ENCODE measurements at places on chromosomes 6 and 20.

GRCh38 chr20:47326658-47327268 lies 29.7 kb downstream of the ZMYND8 start:
- no peak for DNase-seq

DNA sequence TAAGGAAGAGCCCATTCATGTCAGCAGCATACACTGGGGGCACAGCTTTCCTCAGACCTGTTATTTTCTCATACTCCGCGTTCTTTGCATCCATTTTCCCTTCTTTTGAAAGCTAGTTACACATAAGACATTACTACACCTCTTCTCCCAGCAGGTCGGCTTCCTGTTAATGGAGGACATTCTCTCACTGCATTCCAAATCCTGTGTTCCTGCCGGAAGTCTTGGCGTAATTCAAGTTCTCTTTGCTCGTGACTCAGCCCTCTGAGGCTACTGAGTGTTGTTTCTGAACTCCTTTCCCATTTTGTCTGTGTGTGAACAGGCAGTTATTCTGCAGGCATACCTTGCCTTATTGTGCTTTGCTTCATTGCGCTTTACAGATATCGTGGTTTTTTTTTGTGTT lies 97.5 kb upstream of the ZBTB24 start:
- no peak for DNase-seq

GRCh38 chr6:46393161-46393939 lies 97.9 kb downstream of the RCAN2 start:
- no peak for DNase-seq

- no peak for DNase-seq
These were observed 23.0 kb upstream of the ECHDC1 start for GRCh38 chr6:127366282-127367022.

GRCh38 chr6:2542858-2543218 lies 207.9 kb downstream of the MYLK4 start:
- peak; percentile 41 for DNase-seq

DNA sequence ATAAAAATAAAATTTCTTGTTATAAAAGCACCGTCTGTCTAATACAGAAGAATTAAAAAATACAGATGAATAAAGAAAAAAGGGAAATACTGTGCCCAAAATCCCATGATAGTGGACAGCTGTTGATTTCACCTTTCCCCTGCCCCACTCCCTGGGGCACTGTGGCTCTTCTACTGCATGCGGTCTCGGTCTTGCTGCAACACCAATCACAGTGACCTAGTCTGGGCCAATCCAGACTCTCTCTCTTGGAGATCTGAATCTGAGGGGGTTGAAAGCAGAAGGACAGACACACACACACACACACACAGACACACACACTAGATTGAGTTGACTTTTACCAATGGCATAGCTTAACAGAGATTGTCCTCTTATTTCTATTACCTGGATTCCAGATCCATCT lies 70.5 kb upstream of the FYN start:
- DNase-seq, result no peak

DNA sequence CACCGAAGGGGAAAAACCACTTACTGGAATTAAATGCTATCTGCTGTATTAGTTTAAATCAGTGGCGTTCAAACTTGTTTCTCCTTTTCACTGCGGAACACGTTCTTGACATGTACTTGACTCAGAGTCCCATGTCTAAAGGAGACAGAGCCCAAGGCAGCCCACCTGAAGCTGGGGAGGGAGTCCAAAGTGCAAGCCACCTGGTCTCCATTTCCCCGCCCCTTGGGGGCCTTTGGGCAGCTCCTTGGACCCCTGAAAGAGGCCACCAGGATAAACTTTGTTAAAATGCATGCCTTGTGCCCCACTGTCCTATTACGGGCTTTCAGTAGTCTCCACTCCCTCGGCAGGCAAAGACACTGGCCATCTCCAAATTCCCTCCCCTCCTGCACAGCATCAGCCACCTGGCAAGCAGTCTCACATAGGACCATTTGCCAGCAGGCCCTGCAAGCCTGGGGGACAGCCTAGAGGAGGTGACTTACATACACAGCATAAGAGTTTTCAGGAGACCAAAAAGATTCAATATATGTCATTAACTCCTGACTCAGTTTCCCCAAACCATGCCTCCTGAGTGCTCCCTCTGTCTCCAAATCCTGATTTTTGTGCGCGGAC lies 6.7 kb downstream of the PCK1 start:
- no peak for DNase-seq

- DNase-seq, result no peak
These were observed 41.8 kb downstream of the SSR1 start for GRCh38 chr6:7271205-7271534.

- no peak for DNase-seq
These were observed 90.9 kb upstream of the LGSN start for GRCh38 chr6:63410435-63411426.

DNA sequence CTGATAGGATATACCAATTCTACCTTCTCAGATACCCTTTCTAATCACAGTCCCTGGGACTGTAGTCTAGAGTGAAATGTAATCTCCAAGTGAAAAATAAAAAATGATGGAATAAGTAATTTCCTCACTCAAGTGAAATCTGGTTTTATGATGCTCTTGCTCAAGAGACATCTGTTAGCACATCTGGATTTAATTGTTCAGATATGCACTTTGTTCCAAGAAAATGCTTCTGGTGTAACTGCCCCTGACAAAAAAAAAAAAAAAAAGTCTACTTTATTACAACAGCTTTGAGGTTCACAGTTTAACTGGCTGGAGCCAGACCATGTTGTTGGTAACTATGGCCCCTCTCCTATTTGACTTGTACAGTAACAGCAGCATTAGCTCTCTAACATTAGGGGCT lies 251.8 kb downstream of the BTBD9 start:
- DNase-seq, result no peak

DNA sequence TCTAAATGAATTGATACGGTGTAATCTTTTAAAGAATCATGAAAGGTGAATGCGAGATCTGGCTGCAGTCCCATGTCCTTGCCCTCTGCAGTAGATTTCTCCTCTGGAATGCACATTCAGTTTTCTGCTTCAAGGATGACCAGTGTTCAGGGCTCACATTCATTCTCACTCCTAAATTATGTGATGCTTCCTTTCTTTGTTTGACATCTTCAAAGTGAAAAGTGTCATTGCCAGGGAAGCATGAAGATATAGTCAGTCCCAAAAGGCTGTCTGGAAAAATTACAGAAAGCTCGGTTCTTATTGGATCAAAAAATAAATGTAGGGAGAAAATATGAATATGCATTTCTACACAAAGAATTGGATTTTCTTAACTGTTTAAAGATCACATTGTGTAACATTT lies 395.6 kb downstream of the NKAIN2 start:
- DNase-seq, result no peak

GRCh38 chr20:3727401-3728021 lies 5.0 kb upstream of the HSPA12B start:
- no peak for DNase-seq

DNA sequence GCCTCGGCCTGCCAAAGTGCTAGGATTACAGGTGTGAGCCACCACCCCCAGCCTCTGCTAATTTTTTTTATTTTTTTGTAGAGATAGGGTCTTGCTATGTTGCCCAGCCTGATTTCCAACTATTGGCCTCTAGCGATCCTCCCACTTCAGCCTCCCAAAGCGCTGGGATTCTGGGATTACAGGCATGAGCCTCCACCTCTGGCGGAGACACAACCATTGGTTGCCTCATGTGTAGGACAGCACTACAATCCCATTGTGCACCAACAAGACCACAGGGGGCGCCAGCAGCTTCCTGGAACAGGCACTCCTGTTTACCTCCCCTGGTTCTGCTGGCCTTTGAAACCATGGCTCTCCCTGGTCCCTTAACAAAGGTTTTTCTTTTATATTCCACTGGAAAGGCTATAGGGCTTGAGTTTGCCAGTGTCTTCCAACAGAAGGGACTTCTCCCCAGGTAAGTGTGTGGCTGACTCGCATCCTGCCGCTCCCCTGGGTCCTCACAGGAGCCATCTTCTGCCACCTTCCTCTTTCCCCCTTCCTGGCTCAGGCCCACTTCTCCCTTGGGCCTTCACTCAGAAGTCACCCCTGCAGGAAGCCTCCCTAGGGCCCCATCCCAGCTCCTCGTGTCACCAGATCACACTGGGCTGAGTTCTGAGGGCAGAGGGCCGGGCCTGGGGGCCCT lies 39.2 kb upstream of the TLDC2 start:
- peak; percentile 60 for DNase-seq

GRCh38 chr6:33193619-33194018 lies 1.4 kb upstream of the COL11A2 start:
- no peak for DNase-seq

DNA sequence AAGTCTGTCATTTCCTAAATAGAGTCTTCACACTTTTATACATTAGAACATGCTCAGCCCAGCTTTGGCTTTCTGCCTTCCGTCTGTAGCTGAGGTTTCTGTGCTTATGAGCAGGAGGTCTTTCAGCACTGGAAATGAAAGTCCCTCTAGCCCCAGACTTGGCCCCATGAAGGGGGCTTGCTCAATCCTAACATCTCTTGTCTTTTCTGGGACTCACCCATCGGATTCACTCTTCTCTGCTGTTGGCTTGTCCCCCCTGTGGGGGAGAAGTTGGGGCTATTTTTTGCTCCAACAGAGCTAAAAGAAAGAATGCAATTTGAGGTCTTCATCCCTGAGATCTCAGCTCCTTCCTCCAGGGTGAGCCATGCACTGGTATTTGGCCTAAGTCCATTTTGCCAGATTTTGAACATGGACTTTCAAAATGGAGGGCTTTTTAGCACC lies 177.7 kb downstream of the MRPL14 start:
- no peak for DNase-seq

GRCh38 chr6:113352029-113352801 lies 504.9 kb upstream of the MARCKS start:
- no peak for DNase-seq

DNA sequence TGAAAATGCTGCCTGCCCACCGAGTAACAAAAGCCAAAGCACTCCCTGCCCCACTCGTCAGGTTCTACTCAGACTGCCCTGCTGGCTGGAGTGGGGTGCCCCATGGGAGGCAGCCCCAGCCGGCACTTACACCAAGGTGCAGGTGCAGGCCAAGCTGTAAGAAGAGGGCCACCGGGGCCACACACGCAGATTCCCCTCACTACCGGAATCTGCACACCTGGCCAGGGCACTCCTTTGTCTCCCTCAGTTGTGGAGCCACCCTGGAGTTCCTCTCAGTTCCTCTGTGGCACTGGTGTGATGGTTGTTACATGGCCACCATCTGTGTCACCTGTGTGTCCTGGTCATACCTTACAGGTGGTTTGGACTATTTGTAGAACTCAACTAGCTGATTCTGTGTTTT lies 112.4 kb downstream of the FOXO3 start:
- DNase-seq, result no peak

GRCh38 chr6:104859225-104860146 lies at the start of gene HACE1:
TSS of gene HACE1 (minus strand) at chr6:104859919. CDS start at chr6:104859642, 277 bp downstream.
- peak; percentile 92 for DNase-seq

DNA sequence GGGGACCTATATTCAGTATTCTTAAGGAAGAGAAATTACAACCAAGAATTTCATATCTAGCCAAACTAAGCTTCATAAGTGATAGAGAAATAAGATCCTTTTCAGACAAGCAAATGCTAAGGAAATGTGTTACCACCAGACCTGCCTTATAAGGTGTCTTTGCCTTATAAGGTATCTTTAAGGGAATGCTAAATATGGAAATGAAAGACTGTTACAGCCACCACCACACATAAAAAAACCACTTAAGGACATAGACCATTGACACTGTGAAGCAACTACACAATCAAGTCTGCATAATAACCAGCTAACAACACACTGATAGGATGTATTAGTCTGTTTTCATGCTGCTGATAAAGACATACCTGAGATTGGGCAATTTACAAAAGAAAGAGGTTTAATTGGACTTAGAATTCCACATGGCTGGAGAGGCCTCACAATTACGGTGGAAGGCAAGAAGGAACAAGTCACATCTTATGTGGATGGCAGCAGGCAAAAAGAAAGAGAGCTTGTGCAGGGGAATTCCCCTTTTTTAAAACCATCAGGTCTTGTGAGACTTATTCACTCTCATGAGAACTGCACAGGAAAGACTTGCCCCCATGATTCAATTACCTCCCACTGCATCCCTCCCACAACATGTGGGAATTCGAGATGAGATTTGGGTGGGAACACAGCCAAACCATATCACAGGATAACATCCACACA lies 119.2 kb upstream of the LAMA2 start:
- no peak for DNase-seq

DNA sequence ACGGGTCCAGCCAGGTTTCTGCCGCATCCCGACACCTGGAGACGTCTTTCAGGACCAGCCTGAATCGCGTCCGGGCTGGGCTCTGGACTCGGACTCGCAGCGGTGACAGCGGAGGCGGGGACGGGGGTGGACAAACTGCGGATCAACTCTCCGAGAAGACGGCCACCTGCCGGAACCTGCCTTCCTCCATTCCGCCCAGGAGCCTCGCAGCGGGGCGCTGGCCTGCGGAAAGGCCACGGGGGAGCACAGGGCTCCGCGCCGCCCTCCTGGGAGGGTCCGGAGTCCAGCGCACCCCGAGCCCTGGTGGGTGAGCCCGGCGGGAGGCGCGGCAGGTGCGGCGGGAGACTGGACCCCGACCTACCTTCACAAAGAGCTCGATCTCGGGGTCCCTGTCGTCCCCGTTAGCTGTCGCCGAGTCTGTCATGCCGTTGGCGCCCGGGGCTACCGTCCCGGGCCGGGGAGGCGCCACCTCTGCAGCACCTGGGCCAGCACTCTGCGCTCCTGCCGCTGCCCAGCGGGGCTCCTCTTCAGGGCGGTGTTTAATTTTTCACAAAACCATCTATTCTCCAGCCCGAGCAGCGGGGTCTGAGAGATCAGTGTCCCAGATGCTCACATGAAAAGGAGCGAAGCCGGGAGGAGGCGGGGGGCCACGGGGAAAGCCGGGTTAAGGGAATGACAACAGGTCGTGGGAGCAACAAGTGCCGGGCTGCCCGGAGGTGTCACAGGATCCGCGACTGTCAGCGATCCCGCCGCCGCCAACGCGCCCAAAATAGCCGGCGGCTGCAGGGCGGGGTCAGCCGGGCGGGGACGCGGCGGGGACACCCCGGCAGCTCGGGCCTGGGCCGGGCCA lies at the start of gene CLIC5:
Gene CLIC5, minus strand, starts transcription at position 742 of the 850 bp plus-strand sequence. Its CDS starts 318 bp downstream, at position 424.
- DNase-seq, result peak; percentile 13

- DNase-seq, result peak; percentile 28
These were observed 113.1 kb downstream of the ADAT2 start for GRCh38 chr6:143337201-143337949.

DNA sequence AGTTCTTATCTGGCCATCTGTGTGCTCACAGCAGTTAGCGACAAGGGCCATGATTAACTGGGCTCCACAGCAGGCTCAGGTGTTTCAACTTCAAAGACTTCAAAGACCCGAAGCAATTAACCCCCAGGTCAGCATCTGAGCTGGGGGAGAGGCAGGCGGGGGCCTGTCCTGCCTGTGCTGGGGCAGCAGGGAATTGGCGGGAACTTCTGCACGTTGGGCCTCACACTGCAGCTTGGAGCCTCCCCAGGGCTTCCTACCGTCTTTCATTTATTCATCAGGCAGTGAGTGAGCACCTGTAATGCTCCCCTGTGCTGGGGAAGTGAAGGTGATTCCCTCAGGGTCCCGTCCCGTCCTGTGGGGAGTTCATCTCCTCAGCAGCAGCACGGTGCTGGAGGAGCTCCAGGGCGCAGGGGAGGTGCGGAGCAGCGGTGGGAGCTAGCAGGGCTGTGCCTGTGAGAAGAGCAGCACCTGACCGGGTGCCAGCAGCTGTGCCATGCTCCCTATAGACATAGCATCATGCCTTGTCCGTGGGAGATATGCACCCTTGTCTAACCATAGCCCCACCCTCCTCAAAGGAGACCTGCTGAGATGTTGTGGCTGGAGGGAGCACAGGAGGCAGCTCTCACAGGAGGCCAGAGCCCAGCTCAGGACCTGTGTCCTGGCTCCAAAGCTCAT lies 51.8 kb upstream of the FRMD1 start:
- DNase-seq, result no peak
